A172 (cell line): ENCODE measurements at places on chromosomes 13 and 19.

- no peak for DNase-seq
Observed at GRCh38 chr19:19542507-19542906, 4.4 kb downstream of the CILP2 start.

DNA sequence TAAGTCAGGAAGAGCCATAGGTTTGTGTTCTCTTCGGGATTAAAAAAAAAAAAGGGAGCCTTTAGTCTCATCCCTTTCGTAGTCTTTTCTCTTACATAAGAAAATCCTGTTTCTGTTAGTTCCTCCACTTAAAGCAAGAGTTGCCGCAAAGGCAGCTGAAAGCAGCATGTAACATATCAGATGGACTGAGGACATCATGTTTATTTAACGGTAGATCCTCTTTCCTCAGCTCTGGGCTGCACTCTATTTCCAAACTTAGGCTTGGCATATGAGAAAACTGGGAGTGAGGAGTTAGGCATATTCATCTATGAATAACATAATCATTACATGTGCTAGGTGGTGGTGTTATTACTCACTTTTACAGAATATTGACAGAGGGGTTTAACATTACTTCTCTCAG lies 391.2 kb downstream of the KLF12 start:
- no peak for DNase-seq

DNA sequence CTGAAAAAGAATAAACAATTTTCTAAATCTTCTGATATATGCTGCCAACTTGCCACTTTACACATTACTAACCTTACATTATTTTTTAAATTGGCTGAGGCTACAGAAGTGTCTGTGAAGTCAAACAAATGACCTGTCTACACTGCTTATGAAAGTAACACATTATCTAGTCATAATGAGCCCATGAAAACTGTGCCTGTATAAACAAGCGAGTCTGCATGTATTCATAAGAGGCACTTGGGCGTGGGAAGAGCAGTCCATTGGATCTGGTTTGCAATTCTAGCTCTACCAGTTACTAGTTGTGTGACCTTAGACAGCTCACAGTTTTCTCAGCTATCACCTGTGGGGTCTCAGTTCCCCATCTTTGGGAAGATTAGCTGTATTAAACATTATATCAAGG lies 3.1 kb downstream of the VPS36 start:
- DNase-seq, result no peak

DNA sequence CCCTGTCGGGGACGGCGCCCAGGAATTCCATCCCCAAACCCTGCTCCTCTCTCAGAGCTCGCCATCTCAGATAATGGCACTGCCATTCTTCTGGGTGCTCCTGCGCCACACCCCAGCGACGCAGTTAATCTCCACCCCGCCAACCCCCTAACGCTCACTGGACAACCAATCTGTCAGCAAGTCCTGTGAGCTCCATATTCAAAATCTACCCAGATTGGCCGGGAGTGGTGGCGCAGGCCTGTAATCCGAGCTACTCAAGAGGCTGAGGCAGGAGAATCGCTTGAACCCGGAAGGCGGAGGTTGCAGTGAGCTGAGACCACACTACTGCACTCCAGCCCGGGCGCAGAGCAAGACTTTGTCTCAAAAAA lies 18.6 kb downstream of the FCGBP start:
- no peak for DNase-seq

DNA sequence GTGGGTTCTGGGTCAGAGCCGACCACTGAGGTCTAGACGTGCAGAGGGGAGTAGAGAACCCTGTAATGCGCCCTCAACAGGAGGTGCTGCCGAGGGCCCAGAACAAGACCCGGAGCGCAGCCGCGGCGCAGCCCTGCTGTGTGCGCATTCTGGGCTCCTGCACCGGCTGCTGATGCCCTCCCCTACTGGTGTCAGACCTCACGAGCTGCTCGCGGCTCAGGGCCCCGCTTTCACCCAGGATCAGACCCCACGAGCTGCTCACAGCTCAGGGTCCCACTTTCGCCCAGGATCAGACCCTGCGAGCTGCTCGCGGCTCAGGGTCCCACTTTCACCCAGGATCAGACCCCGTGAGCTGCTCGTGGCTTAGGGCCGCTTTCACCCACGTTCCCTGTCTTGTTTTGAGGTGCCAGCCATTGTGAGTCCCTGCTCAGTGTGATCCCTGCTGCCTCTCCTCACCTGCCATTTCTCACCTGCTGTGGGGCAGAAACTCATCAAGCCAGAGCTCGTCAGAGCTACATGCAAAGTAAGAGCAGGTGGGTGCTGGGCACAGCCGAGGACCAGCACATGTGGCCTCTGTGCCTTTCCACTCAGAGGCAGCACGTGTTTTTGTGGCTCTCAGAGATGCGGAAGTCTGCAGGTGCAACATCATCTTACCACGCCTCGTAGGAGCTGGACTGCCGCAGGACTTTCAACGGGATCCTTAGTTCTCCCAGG lies 47.0 kb upstream of the C13orf46 start:
- DNase-seq, result no peak

DNA sequence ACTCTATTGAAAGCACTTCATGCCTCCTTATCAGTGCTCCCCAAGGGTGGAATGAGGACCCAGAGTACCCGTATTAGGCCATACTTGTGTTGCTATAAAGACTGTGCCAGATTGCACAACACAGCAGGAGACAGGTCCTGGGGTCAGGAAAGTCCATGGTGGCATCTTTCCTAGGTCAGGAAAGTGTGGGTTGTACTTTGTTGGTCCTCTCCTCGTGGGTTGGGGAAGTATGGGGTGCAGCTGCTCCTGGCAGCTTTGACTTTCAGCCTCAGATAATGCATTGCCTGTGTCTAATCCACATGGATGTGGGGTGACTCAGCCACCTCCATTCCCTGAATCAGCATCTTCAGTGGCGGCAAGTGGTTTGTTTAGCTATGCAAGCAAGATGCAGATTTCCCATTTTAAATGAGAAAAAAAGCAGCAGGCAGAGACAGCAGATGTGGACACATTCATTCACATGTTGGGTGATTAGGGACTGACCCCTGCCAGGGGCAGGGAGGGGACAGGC lies 8.4 kb upstream of the CYP2B6 start:
- peak; percentile 18 for DNase-seq

DNA sequence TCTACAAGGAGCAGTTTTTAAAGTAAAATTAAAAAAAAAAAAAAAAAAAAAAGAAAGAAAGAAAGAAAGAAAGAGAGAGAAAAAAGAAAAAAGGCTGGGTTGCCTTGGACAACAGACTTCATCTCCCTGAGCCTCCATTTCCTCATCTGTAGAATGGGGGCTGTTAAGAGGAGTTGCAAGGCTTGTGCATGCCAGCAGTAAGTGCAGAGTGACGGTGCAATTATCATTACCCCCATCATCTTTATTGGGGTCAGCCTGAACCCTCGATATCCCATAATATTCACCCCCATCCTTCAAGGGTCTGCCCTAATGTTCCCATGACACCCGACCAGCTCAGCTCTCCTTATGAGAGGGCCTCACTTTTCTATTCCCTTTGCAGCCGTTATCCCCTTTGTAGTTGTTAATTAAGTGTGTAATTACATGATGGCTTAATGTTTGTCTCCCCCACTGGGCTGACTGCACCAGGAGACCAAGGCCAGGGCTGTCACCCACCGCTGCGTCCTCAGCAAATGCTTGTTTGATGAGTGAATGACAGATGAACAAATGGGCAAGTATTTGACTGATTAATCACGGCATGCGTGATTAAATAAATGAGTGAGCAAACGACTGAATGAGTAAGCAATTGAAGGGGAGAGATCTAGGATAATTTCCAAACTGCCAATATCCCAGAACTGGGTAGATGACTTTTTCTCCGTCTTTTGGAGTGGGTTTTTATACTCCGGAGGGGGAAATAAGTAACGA lies 10.1 kb downstream of the FOSB start:
- DNase-seq, result no peak

GRCh38 chr13:21837841-21838551 lies 167.1 kb downstream of the FGF9 start:
- DNase-seq, result peak; percentile 14

DNA sequence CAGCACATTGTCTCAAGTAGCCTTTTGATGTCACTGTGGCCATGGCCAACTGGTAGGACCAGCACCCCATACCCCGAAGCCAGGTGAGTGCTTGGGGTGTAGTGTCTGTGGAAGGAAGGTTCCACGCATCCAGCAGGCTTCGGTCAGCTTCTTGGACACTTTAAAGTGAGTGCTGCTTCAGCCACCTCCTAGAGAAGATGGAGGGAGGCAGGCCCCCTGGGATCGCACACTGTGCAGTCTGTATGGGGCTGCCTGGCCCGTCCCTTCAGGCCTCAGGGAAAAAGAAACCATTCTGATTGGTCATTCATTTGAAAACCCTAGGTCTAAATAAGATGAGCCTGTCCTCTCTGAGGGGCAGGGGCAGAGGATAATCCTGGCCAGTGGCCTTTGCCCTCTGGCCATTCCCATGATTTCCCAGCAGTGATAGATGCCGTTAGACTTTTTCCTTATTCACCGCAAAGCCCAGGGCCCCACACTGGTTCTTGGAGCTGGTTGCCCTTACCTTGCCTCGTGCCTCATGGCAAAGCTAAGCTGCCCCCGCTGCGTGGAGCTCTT lies 30.7 kb downstream of the GATAD2A start:
- no peak for DNase-seq

- no peak for DNase-seq
Observed at GRCh38 chr19:1219786-1220476, 14.4 kb downstream of the STK11 start.

GRCh38 chr19:39139971-39140453 lies 14.4 kb downstream of the PAK4 start:
- DNase-seq, result no peak

- DNase-seq, result no peak
Observed at GRCh38 chr13:48504606-48505005, 28.3 kb downstream of the RCBTB2 start.

GRCh38 chr13:46348961-46349360 lies 38.1 kb downstream of the RUBCNL start:
- DNase-seq, result no peak

GRCh38 chr13:24083141-24083540 lies 77.4 kb upstream of the SPATA13 start:
- no peak for DNase-seq

- no peak for DNase-seq
Observed at GRCh38 chr13:21853779-21854178, 182.9 kb downstream of the FGF9 start.

DNA sequence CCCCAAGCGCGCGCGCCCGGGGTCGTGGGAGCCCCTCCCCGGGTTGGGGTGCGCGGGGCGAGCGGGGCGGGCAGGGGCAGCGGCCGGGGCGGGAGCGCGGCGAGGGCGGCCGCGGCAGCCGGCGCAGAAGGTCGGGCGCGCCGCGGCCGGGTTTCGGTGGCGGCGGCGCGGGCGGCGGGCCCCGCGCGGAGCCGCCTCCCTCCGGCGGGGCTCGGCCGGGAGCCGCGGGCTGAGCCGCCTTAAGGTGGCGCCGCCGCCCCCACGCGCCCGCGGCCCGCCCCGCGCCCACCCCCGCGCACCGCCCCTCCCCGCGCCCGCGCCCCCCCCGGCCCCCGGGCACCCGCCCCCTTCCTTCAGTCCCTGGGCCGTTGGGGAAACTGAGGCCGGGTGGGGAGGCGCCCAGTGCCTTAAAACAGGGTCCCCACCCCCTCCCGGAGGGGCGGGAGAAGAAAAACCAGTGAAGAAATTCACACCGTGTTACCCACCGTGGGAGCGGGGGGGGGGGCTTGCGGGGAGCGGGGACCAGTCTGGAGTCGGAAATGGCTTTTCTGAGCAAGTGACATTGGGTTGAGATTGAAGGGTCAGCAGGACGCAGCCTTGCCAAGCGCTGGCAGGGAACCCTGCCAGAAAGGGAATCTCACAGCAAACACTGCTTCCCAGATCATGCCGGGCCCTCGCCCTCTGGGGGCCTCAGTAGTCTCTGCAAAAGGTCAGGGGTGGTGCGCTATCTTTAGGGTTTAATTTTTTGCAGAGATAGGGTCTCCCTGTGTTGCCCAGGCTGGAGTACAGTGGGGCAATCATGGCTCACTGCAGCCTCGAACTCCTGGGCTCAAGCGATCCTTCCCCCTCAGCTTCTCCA lies at the start of gene TLE2:
TSS of gene TLE2 (minus strand) at position 216 of the 859 bp plus-strand sequence. CDS start 376 bp downstream, outside the sequence.
- no peak for DNase-seq

- DNase-seq, result peak; percentile 82
Observed at GRCh38 chr13:106535552-106536243, at the start of gene EFNB2. Gene EFNB2 (minus strand): TSS chr13:106535662. CDS start chr13:106534964, 698 bp downstream.

- peak; percentile 48 for DNase-seq
Observed at GRCh38 chr19:10604460-10604980, 17.4 kb upstream of the AP1M2 start.

DNA sequence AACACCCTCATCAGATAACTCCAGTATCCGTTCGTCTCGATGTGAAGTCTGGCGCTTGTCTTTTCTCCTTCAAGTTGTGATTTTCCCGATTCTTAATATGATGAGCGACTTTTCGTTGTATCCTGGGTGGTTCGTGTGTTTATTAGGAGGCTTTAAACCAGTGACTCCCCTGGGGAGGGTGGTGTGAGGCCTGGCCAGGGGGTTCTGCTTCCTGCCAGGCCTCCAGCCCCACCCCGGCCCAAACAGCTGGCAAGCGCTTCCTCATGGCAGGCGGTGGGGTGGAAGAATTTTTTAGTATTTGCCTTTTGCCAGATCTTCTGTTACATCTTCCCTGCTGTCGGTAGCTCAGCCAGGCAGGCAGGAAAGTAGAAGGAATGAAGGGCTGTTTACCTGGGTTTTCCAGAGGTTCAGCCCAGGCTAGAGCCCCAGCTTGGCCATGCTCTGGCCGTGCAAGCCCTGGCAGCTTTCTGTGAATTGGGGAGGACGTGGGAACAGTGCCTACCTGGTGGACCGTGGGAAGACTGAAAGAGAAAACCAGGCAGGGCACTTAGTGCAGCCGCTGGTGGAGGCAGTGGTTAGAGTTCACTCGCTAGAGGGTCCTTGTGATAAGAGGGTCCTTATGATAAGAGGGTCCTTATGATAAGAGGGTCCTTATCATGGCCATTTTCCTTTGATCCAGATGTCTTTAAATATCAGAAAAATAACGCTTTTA lies 37.7 kb upstream of the DCUN1D2 start:
- DNase-seq, result no peak

DNA sequence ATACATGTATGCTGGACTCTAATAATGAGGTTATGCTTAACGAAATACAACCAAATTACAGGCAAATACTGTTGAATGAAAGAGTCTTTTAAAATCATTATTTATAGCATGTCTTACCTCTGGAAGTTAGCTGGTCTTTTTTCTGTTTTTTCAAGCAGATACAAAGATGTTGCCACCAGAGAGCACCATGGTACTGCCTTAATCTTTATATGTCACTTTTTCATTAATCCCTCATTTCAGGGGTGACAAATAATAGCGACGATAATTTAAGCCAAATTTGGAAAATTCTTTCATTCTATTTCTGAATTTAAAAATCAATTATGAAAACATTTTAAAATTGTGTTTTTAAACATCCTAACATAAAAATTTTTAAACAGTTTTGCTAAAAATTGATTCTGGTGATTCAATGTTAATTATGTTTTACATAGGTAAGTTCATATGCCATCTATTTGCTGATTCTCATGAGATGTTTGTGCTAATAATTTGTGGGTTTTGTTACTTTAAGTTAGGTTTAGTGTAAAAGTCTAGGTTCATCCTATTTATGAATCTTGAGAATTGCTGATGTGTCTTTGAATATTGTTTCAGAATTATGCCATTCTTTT lies 379.3 kb upstream of the SGCG start:
- DNase-seq, result peak; percentile 1

DNA sequence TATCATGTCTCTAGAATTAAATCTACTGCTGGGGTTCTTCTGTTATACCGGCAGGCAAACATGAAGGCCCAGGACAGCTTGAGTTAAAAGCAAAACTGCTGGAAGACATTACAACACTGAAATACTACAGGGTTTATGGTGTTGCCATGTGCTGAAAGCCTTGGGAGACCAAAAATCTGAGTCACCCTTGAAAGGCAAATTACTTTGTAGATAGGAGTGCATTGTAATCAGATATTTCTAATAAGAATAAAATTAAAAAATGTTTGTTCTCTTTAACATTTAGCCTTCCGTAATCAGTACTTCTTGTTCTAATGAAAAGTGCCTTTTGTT lies 181.3 kb downstream of the PCDH9 start:
- DNase-seq, result no peak

GRCh38 chr19:29526730-29527499 lies 1.1 kb downstream of the VSTM2B start:
- no peak for DNase-seq
